ENCODE measurements at places on chromosomes 3 and 15.

GRCh38 chr3:10366651-10367101 lies 45.8 kb upstream of the SEC13 start:
- no peak for DNase-seq

GRCh38 chr15:91471468-91471867 lies 371.4 kb downstream of the SV2B start:
- no peak for DNase-seq

DNA sequence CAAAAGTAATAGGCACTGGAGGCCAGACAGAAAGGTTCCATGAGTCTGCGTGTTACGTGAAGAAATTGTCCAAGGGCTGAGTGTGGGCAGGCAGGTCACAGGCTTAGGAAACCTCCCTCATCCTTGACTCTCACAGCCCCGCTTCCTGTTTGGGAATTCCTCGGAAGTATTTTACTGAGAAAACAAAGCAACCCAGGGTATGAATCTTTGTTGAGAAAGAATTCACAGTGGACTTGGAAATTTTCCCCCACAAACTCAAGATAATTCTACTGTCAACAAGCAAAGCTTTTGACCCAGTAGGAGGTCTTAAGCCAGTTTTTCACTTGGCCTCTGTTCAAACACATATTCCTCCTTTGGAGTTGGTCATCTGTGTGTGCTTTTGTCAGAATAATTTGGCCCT lies 377.1 kb upstream of the TPM1 start:
- no peak for DNase-seq

GRCh38 chr15:34297059-34297458 lies 40.5 kb downstream of the SLC12A6 start:
- DNase-seq = no peak

DNA sequence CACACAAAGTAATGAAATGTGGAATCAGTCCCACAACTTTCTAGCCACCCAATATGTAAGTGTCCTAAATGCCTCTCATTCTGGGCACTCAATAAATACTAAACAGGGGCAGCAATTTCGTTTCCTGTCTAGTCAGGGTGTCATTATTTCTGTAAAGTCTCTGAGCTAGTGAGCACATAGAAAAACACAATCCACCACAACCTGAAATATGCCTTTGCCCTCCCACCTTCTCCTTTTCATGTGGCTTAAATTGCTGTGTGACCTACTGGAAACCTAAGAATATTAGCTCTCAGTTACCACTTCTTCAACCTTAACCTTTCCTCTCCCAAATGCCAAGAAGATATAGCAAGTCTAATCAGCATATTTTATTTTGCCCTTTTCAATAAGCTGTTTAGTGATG lies 456.3 kb upstream of the KCNMB2 start:
- no peak for DNase-seq

DNA sequence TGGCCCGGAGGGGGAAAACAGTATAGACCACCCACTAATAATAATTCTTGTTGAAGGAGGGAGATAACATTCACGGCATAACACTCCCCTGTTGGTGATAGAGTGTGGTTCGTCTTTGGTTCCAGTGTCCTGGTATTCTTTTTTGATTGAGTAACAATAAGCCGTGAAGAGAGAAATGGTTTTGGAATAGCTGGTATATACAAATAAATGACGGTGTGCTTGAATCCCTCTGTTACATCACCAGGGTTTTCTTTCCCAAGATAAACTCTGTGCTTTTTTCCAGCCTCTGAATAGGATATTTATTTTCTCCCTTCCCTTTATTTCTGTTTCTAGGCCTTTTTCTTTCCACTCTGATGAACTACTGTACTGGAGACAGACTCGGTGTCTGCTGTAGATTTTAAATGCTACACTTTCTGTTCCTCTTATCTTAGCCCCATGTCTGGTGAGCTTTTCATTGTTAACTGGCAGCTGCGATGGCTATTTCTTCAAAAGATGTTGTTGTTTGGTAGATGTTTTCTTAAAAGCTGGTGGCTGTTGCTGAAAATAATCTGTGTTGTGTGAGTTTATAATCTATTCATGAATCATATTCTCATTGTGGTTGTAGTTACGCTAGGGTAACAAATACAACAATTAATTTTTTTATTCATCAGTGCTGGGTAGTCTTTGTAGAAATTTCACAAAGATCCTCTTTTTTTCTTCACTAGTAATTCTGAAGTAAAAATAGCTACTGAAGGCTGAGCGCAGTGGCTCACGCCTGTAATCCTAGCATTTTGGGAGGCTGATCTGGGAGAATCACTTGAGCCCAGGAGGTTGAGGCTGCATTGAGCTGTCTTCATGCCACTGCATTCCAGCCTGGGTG lies 15.5 kb upstream of the SCAANT1 start:
- no peak for DNase-seq

GRCh38 chr3:155494332-155494731 lies 200.8 kb upstream of the STRIT1 start:
- DNase-seq = no peak

Data from left renal pelvis (tissue), 4 donors.